ENCODE measurements at places on chromosomes 6 and 20.

DNA sequence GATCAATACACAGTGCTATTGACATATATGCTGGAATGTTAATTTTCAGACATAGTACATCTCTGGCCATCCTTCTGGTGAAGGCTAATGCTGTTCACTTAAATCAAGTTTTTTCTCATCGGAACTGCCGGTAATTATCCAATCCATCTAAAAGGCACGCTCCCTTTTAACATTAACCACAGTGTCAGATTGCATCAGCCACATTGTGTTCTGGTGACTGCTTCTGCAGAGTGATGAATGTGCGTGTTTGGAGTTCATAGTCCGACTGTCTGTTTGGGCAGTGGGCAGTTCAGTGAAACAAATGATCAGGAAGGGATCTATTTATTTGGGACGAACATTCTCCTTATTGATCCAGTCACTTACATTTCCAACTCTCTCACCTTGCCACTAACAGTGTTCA is 49.5 kb downstream of the SOBP start:
- DNase-seq = peak; percentile 76

GRCh38 chr20:43955750-43956191 is 41.1 kb downstream of the TOX2 start:
- DNase-seq = no peak

- no peak for DNase-seq
These were observed 4.8 kb upstream of the MRPS10 start for GRCh38 chr6:42222448-42222847.

GRCh38 chr20:40493549-40493948 is 195.5 kb downstream of the MAFB start:
- DNase-seq = no peak

GRCh38 chr6:76134651-76135050 is 62.2 kb upstream of the IMPG1 start:
- DNase-seq = no peak

DNA sequence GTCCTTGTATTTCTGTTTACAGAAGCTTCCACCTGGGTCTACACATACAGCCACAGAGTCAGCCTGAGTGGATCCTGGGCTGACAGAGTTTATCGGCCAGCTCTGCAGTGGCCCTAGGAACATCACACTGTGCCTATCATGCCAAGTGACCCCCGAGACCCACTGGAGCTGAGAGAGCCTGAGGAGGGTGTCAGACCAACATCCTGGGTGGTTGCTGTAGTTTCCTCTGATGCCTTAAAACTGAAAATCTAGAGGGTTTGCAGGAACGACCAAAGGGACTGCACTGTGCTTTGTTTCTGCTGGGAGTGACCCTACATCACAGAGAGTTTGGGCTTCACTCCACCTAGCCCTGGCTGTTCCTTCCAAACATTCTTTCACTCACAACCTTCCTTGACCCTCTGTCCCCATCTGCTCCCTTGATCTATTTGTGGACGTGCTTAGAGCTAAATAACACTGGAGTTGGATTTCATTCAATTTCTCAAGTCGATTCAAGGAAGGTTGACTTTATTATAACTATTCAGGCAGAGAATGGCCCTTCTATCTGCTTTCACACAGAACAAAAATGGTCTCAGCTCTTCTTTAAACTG is 18.1 kb downstream of the MYLK4 start:
- no peak for DNase-seq

DNA sequence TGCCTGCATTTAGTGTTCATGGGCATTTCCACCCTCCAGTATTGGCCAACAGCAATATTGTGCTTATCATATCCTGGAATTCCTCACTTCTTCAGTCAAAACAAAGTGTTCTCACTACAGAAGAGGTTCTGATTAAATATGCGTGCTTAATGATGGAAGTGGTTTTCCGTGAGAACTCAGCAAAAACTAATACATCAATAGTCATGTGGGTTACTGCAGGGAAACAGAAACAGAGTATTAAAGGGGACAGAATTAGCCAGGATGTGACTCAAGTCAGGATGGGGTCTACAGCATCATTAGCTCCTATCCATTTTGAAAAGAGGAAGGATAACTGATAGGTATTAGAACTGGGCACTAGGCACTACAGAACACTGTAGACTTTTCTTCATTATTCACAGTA is 384.6 kb downstream of the CDKAL1 start:
- no peak for DNase-seq

GRCh38 chr20:35499271-35499670 is 30.2 kb downstream of the C20orf173 start:
- no peak for DNase-seq

GRCh38 chr6:134683783-134684422 is 266.0 kb downstream of the ALDH8A1 start:
- no peak for DNase-seq

GRCh38 chr20:17863577-17864292 is 104.9 kb downstream of the SNX5 start:
- no peak for DNase-seq

- DNase-seq = no peak
These were observed 77.2 kb downstream of the LINC00237 start for GRCh38 chr20:21028921-21029320.

GRCh38 chr20:1423625-1424106 is 30.8 kb upstream of the FKBP1A start:
- DNase-seq = no peak

GRCh38 chr20:45019762-45020123 is 53.4 kb downstream of the STK4 start:
- DNase-seq = no peak

GRCh38 chr6:170006900-170007467 is 255.6 kb downstream of the ERMARD start:
- peak; percentile 85 for DNase-seq
